MM.1S (cell line): ENCODE measurements at places on chromosomes 1 and 21.

GRCh38 chr1:184647471-184647870 is 107.2 kb downstream of the EDEM3 start:
- H3K4me3 ChIP-seq, result no peak overlapping the region
- peaks cover 38% of the 10 kb centered on the region for H3K4me1 ChIP-seq
- no peaks in the 10 kb centered on the region for H3K27me3 ChIP-seq

DNA sequence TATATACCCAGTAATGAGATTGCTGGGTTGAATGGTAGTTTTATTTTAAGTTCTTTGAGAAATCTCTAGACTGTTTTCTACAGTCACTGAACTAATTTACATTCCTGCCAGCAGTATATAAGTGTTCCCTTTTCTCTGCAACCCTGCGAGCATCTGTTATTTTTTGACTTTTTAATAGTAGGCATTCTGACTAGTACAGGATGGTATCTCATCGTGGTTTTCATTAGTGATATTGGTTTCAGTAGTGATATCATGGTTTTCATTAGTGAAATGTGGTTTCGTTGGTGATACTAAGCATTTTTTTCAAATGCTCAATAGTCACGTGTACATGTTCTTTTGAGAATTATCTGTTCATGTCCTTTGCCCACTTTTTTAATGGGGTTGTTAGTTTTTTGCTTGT is 316.8 kb downstream of the PTBP2 start:
- peak; percentile 41 for DNase-seq
- H3K27ac ChIP-seq, result no peak overlapping the region
- no peaks in the 10 kb centered on the region for H3K36me3 ChIP-seq
- no peak overlapping the region for H3K4me3 ChIP-seq
- H3K27me3 ChIP-seq, result no peaks in the 10 kb centered on the region; the same call in 1 of the 2 replicates
- H3K4me1 ChIP-seq, result no peaks in the 10 kb centered on the region

DNA sequence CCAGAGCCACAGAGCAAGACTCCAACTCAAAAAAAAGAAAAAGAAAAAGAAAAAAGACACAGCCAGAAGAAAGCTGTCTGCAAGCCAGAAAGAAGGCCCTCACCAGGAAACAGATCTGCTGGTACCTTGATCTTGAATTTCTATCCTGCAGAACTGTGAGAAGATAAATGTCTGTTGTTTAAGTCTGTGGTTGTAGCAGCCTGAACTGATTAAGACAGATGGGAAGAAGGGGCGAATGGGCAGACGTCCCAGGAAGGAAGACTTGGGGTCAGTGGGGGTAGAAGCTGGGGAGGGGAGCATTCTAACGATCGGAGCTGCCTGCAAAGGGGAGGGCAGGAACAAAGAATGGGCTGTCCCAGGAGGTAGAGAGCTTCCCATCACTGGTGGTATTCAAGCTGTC is 6.3 kb downstream of the SLC2A7 start:
- no peaks in the 10 kb centered on the region for H3K36me3 ChIP-seq
- no peak overlapping the region for H3K4me3 ChIP-seq
- H3K27me3 ChIP-seq, result peaks cover 28% of the 10 kb centered on the region
- H3K27ac ChIP-seq, result no peak overlapping the region
- no peak for DNase-seq

- H3K36me3 ChIP-seq, result no peaks in the 10 kb centered on the region
- peaks cover 8% of the 10 kb centered on the region; the same call in 1 of the 2 replicates for H3K4me1 ChIP-seq
- no peak for DNase-seq
- H3K4me3 ChIP-seq, result no peak overlapping the region
- H3K27ac ChIP-seq, result no peak overlapping the region
Measured at GRCh38 chr1:28365864-28366263, 3.7 kb upstream of the PHACTR4 start.

GRCh38 chr1:25140073-25140797 is 92.1 kb downstream of the SYF2 start:
- no peak overlapping the region for H3K27ac ChIP-seq
- no peak for DNase-seq
- no peak overlapping the region for H3K4me3 ChIP-seq
- H3K27me3 ChIP-seq, result peaks cover 4% of the 10 kb centered on the region; the same call in 1 of the 2 replicates
- H3K36me3 ChIP-seq, result no peaks in the 10 kb centered on the region

DNA sequence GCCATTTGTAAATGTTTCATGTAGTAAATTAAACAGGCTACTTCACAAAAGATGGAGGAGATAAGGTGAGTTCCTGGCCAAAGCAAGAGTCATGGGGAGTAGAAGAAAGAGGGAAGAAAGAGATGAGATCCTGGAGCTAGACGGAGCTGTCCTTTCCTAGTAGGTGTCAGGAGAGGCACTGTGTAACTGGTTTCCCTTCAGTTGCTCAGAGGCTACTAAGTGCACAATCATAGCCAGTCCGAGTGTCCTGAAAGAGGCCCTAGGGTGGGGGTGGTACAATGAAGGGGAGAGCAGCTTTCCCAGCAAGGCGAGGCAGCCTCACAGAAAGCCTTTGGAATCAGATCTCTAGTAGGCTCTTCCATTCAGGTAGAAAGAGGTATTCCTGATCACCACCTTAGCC is 390.9 kb downstream of the KCNH1 start:
- no peak overlapping the region for H3K4me3 ChIP-seq
- H3K4me1 ChIP-seq, result no peaks in the 10 kb centered on the region
- DNase-seq, result no peak
- no peak overlapping the region for H3K27ac ChIP-seq

DNA sequence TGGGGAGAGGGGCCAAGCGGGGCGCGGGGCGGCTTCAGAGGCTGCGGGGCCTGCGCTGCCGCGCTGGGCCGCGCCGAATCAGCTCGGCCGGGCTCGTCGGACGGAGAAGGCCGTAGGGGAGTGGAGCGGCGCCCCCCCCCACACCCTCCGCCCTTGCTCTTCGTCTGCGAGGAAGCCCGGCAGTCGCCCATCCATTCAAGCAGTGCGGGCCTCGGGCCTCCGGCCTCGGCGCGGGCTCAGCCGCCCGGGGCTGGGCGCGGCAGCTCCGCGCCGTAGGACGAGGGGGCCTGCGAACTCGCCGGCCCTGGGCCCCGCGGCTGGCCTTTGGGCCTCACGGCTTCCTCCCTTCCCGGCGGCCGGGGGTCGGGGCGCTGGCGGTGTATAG is 564 bp downstream of the CTPS1 start:
- H3K36me3 ChIP-seq, result peaks cover 14% of the 10 kb centered on the region
- H3K4me1 ChIP-seq, result peaks cover 14% of the 10 kb centered on the region
- peak overlapping the region; percentile 85 for H3K4me3 ChIP-seq
- DNase-seq, result no peak

DNA sequence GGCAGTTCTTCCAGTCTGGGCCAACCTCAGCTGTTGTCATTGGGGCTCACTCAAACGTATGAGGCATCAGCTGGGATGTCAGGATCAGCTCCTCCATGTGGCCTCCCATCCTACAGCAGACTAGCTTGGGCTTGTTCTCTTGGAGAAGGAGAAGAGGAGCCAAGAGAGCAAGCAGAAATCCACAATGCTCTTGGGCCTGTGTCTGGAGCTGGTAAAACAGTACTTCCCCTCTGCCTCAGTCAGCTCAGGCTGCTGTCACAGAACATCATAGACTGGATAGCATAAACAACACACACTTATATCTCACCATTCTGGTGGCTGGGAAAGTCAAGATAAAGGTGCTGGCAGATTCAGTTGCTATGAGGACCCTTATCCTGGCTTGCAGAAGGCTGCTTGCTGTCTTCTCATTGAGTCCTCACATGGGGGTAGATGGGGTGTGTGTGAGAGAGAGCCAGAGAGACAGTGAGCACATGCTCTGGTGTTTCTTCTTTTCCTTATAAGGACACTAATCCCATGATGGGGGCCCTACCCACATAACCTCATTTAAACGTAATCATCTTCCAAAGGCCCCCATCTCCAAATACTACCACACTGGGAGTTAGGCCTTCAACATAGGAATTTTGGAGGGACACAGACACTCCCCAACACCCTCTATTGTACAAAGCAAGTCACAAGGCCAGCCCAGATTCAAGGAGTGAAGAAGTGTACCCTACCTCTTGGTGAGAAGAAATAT is 16.3 kb upstream of the DNAJC6 start:
- H3K4me3 ChIP-seq, result no peak overlapping the region
- no peaks in the 10 kb centered on the region for H3K27me3 ChIP-seq
- no peak for DNase-seq
- no peaks in the 10 kb centered on the region for H3K4me1 ChIP-seq
- H3K27ac ChIP-seq, result no peak overlapping the region

- H3K36me3 ChIP-seq, result no peaks in the 10 kb centered on the region
- peaks cover 93% of the 10 kb centered on the region for H3K27me3 ChIP-seq
- H3K4me1 ChIP-seq, result no peaks in the 10 kb centered on the region
- H3K27ac ChIP-seq, result no peak overlapping the region
- DNase-seq, result no peak
Measured at GRCh38 chr1:7589774-7590425, 181.2 kb upstream of the VAMP3 start.

- DNase-seq, result peak; percentile 61
- H3K36me3 ChIP-seq, result no peaks in the 10 kb centered on the region
- 0 out of 2 replicates have a peak, but pooled peaks cover 5% of the 10 kb centered on the region for H3K4me1 ChIP-seq
- no peak overlapping the region for H3K4me3 ChIP-seq
Measured at GRCh38 chr1:94105957-94106529, 14.9 kb downstream of the ABCA4 start.

GRCh38 chr21:8994640-8995511 is 1526.5 kb upstream of the TPTE start:
- no peaks in the 10 kb centered on the region for H3K27me3 ChIP-seq
- DNase-seq, result no peak
- no peaks in the 10 kb centered on the region for H3K4me1 ChIP-seq
- no peak overlapping the region for H3K27ac ChIP-seq
- no peaks in the 10 kb centered on the region for H3K36me3 ChIP-seq
- no peak overlapping the region for H3K4me3 ChIP-seq

DNA sequence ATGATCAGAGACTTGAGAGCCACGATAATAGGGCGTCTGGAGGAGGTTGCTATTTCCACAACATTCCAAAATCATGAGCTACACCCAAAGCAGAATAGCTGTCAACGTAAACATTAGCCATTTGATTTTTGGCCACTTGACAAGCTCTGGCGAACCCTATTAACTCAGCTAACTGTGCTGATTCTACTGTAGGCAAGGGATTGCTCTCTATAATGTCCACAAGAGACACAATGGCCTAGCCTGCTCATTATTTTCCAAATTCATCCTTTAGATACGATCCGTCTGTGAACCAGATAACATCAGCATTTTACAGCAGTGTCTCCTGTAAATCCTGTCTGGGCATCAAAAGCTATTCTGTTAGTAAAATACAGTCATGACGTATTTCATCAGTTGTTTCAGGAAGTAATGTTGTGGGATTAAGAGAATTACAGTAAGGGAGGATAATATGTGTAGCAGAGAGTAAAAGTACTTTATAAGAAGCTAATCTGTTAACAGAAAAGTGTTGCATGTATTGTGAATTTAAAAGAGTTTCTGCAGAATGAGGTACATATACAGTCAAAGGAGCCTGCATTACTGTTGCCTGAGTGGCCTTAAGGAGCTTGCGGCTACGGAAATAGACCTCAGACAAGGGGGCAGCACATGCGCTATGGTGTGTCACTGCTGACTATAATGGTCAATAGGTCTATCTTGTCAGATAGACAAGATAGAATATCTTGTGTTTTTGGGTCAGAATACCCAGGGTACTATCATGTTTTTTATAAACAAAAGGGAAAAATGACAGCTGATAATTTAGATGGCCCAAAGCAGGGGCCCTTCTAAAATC is 44.9 kb upstream of the TINAGL1 start:
- DNase-seq, result no peak
- H3K36me3 ChIP-seq, result no peaks in the 10 kb centered on the region
- H3K4me3 ChIP-seq, result no peak overlapping the region
- no peaks in the 10 kb centered on the region for H3K4me1 ChIP-seq
- no peaks in the 10 kb centered on the region for H3K27me3 ChIP-seq

- no peak overlapping the region for H3K27ac ChIP-seq
- no peaks in the 10 kb centered on the region for H3K36me3 ChIP-seq
- DNase-seq, result no peak
- H3K4me1 ChIP-seq, result no peaks in the 10 kb centered on the region
- H3K4me3 ChIP-seq, result no peak overlapping the region
Measured at GRCh38 chr1:57770772-57771171, 346.9 kb upstream of the DAB1 start.

GRCh38 chr1:174858301-174858700 is 141.4 kb upstream of the CACYBP start:
- no peaks in the 10 kb centered on the region for H3K4me1 ChIP-seq
- no peaks in the 10 kb centered on the region for H3K27me3 ChIP-seq
- H3K36me3 ChIP-seq, result no peaks in the 10 kb centered on the region
- H3K27ac ChIP-seq, result no peak overlapping the region
- no peak for DNase-seq

DNA sequence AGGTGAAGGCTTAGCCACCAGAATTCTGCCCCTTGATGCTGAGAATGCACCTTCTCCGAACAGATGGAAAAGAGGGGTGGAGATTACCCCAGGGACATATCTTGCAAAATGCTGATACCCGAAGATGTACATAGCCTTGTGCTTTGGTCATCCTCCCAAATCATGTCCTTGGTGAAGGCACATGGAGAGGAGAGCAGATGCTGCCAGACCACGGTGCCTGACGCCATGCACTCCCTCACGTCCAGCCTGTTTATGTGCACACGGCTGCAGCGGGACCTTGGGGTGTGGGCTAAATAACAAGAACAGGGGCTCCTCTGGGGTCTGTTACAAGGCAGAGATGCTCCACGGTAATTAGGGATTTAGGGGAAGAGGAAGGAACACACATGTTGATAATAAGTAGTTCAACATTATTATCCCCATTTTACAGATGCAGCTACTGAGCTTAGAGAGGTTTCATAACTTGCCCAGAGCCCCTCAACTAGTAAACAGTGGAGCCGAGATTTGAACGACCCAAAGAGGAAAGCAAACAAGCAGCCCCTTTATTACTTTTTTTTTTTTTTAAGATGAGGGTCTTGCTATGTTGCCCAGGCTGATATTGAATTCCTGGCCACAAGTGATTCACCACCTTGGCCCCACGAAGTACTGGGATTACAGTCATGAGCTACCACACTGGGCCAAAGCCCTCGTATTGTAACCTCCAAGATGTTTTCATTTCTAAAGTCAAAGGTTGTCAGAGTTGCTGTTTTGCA is 12.9 kb downstream of the EPHX1 start:
- no peak overlapping the region for H3K4me3 ChIP-seq
- no peaks in the 10 kb centered on the region for H3K36me3 ChIP-seq
- no peak overlapping the region for H3K27ac ChIP-seq
- DNase-seq, result no peak
- H3K4me1 ChIP-seq, result no peaks in the 10 kb centered on the region
- no peaks in the 10 kb centered on the region for H3K27me3 ChIP-seq
